ENCODE measurements at places on chromosomes 3 and 15.

GRCh38 chr3:155075200-155075599, 4.9 kb upstream of the MME start:
- DNase-seq, result no peak

- peak; percentile 40 for DNase-seq
These were observed 67.1 kb downstream of the MB21D2 start for GRCh38 chr3:192850451-192850981.

DNA sequence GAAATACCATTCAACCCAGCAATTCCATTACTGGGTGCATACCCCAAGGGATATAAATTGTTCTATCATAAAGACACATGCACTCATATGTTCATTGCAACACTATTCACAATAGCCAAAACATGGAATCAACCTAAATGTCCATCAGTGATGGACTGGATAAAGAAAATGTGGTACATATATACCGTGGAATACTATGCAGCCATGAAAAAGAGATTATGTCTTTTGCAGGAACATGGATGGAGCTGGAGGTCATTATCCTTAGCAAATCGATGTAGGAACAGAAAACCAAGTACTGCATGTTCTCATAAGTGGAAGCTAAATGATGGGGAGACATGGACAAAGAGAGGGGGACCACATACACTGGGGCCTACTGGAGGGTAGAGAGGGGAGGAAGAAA, 5.5 kb upstream of the MYRIP start:
- DNase-seq, result no peak

DNA sequence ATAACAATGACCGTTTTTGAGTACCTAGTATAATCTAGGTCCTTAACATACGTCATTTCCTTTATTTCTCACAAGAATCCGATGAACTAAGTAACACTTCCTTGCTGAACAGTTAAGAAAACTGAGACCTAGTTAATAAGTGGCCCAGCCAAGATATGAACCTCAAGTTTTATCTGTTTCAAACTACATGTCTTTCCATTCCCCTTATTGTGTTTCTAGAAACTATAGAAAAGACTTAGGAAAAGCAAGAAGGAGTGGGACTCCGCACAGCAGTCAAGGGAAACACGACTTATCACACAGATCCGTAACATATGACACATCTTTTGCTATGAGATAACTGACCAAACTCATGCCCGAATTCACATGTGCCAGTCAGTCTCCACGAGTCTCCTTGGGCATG, 221.2 kb upstream of the ADAMTS9 start:
- DNase-seq, result no peak

DNA sequence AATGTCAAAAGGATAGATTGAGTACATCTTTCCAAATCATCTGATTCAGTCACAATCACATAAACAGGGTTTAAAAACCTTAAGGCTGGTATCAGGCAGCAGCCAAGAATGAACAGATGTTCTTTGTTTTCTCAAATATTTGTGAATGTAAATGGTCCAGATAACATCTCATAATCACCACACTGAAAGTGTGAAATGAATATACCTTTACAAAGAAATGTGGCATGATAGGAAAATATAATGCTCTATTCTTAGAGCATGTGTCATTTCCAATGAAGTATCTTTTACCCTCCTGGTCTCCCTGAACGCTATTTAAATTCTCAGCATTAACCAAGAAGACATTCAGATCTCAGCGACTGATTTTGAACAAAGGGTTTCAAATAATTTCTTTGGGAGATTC, 8.8 kb upstream of the ACTC1 start:
- DNase-seq, result no peak

- no peak for DNase-seq
These were observed 5.4 kb downstream of the VWA5B2 start for GRCh38 chr3:184234671-184235380.

GRCh38 chr3:126018995-126019394, 50.0 kb downstream of the ROPN1B start:
- DNase-seq, result no peak

DNA sequence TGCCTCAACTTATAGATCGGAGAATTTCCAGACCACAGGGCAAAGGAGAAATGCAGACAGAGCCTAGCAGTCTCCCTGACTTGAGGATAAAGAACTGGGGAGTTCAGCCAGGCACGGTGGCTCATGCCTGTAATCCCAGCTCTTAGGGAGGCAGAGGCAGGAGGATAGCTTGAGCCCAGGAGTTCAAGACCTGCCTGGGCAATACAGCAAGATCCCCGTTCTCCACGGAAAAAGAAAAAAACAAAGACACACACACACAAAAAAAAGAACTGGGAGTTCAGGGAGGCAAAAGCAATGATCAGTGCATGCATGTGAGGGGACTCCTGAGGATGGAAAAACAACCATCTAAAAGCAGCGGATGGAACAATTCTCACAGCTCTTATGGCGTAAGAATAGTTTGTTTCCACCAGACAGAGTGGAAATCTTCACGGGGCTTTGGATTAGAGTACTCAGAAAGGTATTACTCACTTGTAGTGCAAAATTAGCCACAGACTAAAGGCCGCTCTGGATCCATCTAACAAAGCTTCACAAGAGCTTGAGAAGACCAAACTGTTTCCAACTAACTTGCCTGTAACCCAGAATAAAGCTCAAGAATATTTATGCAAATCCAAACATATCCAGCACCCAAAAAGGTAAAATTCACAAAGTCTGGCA, 16.3 kb downstream of the SEC11A start:
- DNase-seq, result no peak

DNA sequence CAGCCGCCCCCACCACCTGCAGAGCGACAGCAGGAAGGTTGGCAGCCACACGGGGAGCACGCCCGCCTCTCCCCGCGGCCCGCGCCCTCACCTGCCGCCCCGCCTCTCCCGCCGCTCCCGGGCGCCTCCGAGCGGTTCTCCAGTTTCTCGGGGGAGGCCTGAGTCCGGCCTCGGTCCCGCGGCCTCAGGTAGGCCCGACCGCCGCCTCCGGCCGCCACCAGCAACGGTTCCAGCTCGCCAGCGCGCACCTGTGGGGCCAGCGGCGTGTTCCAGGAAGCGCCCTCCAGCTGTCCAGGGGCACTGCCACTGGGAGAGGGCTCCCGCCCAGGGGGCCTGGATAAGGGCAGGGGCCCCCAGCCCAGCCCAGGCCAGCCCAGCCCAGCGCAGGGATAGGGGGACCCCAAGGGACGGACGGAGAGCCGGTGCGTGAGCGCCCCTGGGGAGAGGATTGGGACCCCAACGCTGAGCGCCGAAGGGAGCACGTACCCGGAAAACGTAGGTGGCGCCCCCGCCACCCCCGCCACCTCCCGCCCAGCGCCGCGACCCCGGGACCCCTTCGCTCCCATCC, 2.2 kb downstream of the LTK start:
- DNase-seq, result no peak

GRCh38 chr3:16697443-16698147, 92.4 kb upstream of the DAZL start:
- no peak for DNase-seq

GRCh38 chr15:41772720-41773331, 1.5 kb upstream of the MAPKBP1 start:
- DNase-seq, result peak; percentile 46

DNA sequence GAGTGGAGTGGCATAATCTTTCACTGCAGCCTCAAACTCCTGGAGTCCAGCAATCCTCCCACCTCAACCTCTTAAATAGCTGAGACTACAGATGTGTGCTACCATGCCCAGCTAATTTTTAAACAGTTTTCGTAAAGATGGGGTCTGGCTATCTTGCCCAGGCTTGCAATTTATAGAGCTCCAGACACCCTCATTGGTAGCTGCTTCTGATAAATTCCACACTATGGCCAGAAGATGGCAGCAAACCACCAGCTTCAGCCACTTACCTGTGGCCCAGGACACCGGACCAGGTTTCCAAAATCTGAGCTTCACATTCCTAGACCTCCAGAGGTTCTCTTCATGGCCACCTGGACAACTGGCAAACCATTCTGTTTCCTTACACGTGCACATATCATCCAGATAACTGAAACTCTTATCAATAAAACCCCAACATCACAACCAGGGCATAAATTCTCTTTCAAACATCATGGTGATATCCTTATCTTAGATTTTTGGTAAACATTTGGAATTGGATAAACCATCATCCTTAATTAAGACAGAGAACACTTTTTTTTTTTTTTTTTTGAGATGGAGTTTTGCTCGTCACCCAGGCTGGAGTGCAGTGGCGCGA, 28.9 kb downstream of the FBXW12 start:
- DNase-seq, result peak; percentile 50

- no peak for DNase-seq
These were observed 36.8 kb upstream of the TNFSF10 start for GRCh38 chr3:172560026-172560425.
